AG09309 (cell line): ENCODE measurements at places on chromosomes 13 and 19.
A peak's percentile ranks its signal among the peaks of the same experiment; 100 is the strongest.

GRCh38 chr19:37817180-37817981, 38.0 kb upstream of the ZNF573 start:
- DNase-seq: no peak

GRCh38 chr13:47549219-47549752, 451.8 kb downstream of the SUCLA2 start:
- no peak for DNase-seq

GRCh38 chr19:8069096-8069973, 16.8 kb downstream of the CCL25 start:
- no peak for DNase-seq

GRCh38 chr13:26831336-26831908, 70.8 kb upstream of the GPR12 start:
- DNase-seq: no peak

DNA sequence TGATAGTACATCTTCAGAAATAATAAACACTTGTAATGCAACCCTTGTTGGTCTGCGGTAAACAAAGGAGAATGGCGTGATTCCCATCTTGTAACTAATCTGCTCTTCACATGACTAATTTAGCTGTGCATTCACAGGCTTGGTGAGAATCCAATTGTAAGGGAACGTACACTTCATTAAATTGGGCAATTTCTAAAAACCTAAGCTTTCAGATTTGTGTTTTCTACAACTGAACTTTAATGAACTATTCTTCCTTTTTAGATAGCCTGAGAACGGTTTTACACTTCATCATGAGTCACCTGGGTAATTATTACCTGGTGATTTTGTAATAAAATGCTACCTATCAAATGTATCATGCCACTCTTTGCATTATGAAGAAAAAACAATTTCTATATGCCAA, 306.9 kb downstream of the KLF5 start:
- DNase-seq: no peak

GRCh38 chr13:102020611-102021216, 381.1 kb downstream of the FGF14 start:
- no peak for DNase-seq

- DNase-seq: no peak
Observed at GRCh38 chr13:38024431-38024830, 154.9 kb upstream of the TRPC4 start.

- DNase-seq: no peak
Observed at GRCh38 chr13:37027639-37028038, 27.1 kb downstream of the EXOSC8 start.

DNA sequence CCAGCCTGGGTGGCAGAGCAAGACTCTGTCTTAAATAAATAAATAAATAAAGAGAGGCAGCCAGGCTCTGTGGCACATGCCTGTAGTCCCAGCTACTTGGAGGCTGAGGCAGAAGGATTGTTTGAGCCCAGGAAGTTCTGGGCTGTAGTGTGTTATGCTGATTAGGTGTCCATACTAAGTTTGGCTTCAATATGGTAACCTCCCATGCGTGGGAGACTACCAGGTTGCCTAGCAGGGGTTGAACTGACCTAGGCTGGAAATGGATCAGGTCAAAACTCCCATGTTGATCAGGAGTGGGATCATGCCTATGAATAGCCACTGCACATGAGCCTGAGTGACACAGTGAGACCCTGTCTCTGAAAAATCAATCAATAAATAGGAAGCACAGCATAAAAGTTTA, 4.0 kb upstream of the SNRNP70 start:
- no peak for DNase-seq

GRCh38 chr13:99322297-99323103, 15.3 kb upstream of the GPR183 start:
- peak; percentile 61 for DNase-seq

DNA sequence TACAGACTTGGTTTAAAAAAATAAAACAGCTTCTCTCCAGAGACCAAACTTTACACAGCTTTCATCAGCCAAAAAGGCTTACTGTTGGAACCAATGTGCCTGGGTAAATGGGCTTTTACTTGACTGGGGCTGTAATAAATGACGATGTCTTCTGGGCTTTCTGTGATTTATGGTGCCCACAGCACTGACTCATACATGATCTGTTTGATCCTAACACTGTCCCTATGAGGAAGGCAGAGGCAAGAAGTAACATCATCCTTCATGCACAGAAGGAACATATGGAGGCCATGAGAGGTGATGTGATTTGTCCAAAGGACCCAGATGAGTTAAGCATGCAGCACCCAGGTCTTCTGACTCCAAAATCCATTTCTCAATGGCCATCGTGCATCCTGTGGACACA, 77.4 kb downstream of the DOCK9 start:
- DNase-seq: no peak

DNA sequence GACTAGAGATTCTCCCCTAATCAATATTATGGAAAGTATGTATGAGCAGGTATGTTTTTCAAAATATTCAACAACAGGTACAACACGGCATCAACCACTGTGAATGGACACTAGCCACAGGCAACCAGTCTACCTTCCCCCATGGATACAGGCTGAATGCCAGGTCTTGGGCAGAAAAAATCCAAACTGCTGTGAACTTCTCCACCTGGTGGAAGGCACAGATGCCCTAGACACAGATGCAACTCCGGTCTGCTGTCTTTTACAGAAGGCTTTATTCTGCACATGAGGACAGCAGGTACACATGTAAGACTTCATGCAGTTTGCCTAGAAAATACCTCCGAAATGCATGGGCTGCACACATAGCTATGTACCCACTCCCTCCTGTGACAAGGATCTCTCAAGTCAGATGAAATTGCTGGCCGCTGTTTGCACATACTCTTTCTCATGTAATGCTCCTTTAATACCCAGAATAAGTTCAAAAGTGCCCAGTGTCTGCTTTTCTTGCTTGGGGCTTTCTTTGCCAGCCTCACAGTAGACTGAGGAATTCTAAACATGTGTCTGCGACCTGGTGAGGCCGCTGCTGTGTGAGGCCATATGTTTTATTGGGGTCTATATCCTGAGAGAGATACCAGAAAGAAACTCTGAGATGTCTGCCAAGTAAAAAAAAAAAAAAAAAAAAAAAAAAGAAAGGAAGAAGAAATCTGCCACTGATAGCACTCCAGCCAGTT, 325.9 kb downstream of the FOXO1 start:
- no peak for DNase-seq
